ENCODE measurements at places on chromosomes 11 and 22.

GRCh38 chr22:17079572-17079971 is 5.2 kb upstream of the IL17RA start:
- DNase-seq: no peak

GRCh38 chr11:112610996-112611750 is 350.0 kb upstream of the NCAM1 start:
- no peak for DNase-seq

GRCh38 chr22:28053896-28054818 is 135.1 kb upstream of the PITPNB start:
- DNase-seq: no peak

DNA sequence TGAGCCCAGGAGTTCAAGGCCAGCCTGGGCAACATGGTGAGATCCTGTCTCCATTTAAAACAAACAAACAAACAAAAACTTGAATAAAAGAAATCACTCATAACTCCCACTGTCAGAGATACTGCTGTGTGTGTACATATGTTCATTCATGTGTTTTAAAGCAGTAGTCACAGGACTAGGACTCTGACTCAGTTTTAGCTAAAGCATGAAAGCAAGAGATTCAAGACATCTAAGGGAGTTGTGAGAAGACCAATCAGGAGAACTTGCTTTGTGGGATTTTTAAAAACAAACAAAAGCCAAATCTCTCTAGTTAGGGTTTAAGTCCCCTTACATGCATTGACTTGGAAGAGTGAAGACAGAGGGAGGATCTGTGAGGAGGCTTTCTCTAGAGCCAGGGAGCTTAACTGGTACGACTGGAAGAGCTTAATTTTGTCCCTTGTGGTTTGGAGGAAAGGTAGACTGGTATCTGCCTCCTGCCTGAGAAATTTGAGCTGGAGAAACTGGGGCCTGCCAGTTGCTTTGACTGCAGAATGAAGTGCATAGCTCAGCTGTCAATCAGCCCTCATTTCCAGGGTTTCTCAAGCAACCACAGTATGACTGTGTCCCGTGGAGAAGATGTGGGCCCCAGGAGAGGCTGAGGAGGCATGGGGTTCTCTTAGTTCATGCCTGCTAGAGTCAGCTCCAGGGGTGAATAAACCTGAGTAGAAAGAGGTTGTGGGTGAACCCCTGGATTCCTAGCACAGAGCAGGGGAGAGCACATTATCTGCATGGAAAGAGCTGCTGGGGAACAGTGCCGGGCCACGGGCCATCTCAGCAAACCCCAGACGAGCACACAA is 30.6 kb downstream of the EXPH5 start:
- DNase-seq: no peak

GRCh38 chr11:17572791-17573460 is 25.9 kb downstream of the OTOG start:
- no peak for DNase-seq

DNA sequence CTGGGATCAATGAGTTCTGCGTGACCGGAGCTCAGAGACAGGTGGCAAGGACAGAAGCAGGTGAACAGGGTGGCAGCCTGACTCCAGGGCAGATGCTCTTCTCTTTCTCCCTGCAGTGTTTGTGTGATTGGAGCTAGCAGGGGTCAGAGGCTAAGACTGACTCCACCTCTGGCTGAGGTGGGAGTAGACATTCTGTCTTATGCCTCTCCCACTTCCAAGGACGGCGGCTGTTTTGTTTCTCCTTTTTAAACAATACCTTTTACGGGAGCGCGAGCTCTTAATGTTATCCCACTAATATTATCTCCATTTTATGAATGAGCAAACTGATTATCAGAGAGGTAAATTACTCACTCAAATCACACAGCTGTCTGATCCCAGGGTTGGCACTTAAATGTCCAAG is 323.7 kb downstream of the MIAT start:
- peak; percentile 87 for DNase-seq

- DNase-seq: no peak
Observed at GRCh38 chr22:43267332-43267980, 75.7 kb downstream of the SCUBE1 start.

DNA sequence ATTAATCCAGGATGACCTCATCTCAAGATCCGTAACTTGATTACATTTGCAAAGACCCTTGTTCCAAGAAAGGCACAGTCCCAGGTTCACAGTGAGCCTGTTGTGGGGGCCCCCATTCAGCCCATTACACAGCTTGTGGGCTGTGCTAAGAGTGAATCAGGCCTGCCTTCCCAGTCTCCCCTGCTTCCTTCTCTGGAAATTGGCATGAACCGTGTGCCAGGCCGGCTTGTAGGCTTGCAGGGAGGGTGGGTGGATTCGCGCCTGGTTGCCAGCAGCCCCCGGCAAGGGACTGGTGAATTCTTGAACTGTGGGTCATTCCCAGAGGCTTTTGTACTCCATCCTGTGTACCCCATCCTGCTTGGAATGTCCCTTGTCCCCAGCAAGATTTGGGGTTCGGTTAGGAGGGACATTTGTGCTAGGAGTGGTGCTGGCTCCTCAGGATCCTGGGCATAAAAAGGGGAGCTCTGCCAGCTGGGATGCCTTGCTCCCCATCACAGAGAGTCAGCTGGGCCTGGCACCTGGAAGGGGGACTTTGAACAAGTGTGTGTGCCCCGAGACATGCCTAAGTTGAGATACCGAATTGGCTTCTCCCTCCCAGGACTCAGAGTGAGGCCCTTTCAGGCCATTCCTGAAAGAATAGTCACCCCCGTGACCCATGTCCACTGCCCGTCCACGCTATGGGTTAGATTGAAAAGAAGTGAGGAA is 818.2 kb downstream of the BRD1 start:
- no peak for DNase-seq

DNA sequence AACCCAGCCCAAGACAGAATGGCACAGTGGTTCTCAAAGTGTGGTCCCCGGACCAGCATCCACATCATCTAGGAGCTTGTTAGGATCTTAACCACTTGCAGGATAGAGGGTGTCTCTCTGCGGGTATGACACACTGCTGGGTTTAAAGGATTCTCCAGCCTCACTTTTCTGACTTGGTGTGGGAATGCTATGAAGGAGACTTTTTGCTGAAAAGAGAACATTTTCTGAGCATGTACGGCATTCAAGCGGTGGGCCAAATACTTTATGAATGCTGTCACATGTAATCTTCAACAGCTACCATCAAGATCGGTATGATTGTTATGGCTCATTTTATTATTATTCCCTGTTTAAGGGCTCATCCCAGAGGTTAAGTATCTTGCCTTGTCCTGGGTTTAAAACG is 1.8 kb upstream of the CD82 start:
- no peak for DNase-seq

Data from NCI-H510A treated with DMSO at 0.1 percent for 48 hours (cell line).